ENCODE measurements at places on chromosomes 4 and X. TPM values are rescaled to one million over a fixed set of nuclear protein-coding genes. Genes with fewer than 3 reads are reported as not detected.

IL13RA1 gene
- 75.5 TPM for polyA plus RNA-seq

STK32B gene
- 3.2 TPM for polyA plus RNA-seq

C4orf50 gene
- polyA plus RNA-seq: 0.01 TPM

RBMX2 gene
- polyA plus RNA-seq: 36.0 TPM

NHSL2 gene
- polyA plus RNA-seq: 9.2 TPM

CFI gene
- 87.0 TPM for polyA plus RNA-seq

DDIT4L gene
- 3.0 TPM for polyA plus RNA-seq

FAM114A1 gene
- 43.0 TPM for polyA plus RNA-seq

GRCh38 chr4:150363721-150364688 lies 217.9 kb upstream of the MAB21L2 start:
- DNase-seq: no peak

DNA sequence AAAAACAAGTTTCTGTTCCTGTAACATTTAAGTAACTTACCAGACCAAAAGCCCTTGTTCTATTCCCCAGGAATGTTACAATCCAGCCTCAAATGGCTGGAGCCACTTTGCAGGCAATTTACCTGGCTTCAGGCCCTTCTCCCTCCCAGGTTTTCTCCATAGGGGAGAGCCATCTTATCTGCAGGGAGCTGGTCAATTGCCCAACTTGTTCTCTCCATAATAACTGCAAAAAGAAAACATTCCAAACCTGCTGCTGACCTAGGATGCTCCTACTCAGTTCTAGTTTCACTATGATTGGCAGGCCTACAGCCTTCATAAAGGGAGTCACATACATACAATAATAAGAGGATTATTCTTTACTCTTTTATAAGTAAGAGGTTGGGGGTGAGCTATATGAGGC lies 670.7 kb downstream of the PCDH7 start:
- DNase-seq: no peak

DNA sequence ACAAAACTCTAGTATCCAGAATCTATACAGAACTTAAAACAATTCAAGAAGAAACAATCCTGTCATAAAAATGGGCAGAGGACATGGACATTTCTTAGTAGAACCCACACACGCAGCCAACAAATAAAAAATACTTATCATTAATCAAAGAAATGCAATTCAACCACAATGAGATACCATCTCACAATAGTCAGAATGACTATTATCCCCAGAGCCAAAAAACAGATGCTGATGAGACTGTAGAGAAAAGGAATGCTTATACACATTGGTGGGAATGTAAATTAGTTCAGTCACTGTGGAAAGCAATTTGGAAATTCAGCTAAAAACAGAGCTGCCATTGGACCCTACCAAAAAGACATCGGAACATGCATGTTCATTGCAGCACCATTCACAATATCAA lies 37.9 kb downstream of the RAB40AL start:
- no peak for DNase-seq

DNA sequence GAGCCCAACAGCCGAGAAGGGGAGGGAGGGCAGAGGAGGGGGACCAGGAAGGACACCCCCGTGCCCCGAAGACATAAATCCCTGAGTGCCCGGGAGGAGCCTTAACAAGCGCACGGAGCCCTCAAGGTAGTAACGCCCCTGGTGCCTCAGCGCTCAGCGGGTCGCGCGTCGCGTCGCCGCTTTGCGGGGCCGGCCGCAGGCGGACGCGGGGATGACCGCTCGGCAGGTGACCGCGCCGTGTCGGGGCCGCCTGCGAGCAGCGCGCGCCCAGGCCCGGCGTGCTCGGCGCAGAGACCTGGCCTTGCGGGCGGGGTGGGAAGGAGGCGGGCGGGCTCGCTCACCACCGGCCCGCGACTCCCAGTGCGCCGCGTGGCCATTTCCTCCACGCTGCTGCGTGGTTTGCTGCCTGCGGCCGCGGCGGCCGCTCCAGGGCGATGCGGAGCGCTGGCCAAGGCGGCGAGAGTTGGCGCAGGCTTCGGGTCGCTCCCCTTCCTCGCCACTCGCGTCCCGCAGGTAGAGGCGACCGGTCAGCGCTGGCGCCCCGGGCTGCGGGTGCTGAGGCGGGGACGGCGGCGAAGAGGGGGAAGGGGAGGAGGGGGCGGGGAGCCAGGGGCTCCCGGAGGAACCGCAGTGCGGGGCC lies 632 bp downstream of the CCSER1 start:
- no peak for DNase-seq

- DNase-seq: no peak
These were observed 376.7 kb downstream of the GPM6A start for GRCh38 chr4:175435381-175435783.

GRCh38 chr4:62450740-62451139 lies 1250.6 kb downstream of the ADGRL3 start:
- DNase-seq: no peak

DNA sequence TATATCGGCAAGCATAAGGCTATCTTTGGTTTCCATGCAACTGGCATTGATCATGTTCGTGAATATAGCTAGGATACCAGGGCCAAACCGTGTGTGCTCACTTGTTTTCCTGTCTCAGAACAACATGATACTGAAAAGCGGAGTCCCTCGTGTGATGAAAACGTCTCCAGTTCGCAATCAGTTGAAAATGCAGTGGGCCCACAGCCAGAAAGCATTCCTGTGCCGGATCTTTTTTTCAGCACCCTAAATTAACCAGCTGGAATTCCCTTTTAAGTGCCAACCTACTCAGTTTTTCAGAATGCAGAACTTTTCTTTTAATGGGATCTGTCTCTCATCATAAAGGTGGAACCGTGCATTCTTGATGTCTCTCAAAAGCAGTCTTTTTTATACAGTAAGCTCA lies 130.8 kb upstream of the FRG1 start:
- DNase-seq: no peak

DNA sequence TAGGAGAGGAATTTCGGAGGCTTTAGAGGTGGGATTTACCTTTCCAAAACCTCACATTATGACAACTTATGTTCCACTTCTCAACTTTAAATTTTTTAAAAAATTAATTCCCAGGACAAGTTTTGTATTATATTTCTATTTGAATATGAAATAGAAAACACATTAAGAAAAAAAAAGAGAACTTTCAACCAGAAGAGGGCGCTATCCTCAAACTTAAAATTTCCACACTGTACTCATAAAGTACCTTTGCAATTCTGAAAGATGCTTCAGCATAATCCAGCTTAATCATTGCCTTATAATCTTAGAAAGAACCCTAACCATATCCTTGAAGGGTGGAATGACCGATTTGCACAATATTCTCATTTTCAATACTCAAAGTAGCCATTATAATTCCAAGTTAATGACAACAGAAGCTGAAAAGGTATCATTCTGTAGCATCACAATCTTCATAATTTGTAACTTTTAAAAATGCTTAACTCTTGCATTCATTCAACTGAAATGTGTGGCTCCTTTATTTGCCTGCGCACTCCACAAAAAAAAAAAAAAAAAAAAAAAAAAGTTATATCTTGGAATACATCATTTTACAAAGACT lies 158.0 kb downstream of the KCNIP4 start:
- no peak for DNase-seq

DNA sequence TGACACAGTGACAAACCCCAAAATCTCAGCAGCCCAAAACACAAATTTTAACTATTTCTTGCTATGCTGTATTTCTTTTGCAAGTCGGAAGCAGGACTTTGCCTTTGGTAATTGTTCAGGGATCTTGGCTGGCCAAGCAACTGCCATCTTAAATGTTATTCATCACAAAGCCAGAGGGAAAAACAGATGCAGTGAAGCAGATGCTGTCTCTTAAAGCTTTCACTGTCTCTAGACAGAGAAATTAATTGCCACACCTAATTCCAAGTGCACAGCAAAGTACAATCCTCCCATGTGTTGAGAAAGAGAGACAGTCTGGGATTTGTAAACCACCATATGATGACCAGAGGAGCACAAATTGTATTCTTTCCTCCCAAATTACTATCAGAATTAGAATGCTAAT lies 30.0 kb upstream of the GALNT7 start:
- DNase-seq: no peak

- no peak for DNase-seq
These were observed 851.6 kb downstream of the CENPC start for GRCh38 chr4:66693694-66694093.

- DNase-seq: no peak
These were observed 53.0 kb upstream of the RASSF6 start for GRCh38 chr4:73673286-73673685.

GRCh38 chr4:146646593-146647325 lies 8.1 kb downstream of the POU4F2 start:
- no peak for DNase-seq

DNA sequence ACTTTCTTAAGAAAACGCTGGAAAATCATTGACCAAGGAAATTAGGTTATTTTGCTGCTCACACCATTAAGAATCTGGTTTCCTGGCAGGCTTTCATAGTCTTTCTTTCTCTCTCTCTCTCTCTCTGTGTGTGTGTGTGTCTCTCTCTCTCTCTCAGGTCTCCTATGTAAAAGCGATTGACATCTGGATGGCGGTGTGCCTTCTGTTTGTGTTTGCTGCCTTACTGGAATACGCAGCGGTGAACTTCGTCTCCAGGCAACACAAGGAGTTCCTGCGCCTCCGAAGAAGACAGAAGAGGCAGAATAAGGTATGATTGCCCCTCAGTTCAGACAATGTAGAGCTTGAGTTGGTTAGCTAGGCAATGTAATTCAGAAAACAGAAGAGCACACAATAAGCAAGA lies 161.2 kb downstream of the GLRA2 start:
- no peak for DNase-seq

DNA sequence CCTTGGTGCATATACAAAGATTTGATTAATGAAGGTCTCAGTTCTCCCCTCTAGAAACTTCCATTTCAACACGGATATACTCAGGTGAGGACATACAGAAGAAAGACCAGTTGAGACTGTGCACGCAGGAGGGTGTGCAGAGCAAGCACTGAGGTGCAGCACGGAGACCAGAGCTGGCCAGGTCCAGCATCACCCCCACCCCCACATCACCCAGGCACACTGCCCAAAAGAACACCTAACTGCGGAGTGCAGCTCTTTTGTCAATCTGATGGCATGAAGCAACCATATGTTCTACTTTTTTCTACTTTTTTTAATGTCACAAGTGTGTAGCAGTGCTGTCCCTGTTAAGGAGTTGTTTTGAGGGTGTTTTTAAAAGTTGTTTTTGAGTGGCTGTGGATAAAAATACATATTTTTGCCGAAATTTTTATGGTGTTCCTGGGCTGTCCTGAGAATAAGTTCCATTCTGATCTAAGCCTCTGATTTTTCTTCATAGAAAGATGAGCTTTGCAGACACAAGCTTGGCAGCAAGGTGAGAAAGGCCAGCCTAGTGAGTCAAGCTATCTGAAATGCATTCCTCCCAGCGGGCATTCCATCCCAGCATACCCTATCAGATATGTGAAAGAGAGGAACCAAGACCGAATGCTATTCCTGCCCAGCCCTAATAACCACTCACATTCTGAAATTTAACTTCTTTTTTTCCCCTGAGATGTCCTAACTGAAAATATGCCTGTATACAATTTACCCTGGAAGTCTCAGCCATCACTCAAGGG lies 173.7 kb downstream of the PTTG2 start:
- DNase-seq: no peak

- DNase-seq: no peak
These were observed 189.9 kb downstream of the INPP4B start for GRCh38 chr4:142656178-142656577.

DNA sequence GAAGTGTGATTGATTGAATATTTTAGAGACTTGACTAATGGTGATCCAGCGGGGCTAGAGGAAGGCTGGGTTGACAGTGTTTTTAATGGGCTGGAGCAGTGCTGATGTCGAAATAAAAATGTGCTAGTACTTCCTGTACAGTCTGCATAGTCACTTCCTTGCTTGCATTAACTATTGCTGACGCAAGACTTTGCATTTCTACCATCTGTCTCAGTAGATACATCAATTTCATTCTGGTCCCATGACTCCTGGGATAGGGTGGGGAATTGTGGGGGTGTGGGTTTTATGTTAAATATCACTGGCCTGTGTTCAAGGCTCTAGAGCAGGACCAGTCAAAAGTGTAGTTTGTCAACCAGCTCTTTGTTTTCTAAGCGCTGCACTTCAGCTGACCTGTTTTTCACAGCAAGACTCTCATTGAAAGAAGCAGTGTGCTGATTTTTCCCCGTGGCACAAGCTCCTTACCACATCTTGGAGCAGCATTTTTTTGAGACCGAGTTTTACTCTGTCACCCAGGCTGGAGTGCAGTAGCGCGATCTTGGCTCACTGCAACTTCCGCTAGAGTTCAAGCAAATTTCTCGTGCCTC lies 35.2 kb upstream of the PHEX start:
- DNase-seq: no peak

DNA sequence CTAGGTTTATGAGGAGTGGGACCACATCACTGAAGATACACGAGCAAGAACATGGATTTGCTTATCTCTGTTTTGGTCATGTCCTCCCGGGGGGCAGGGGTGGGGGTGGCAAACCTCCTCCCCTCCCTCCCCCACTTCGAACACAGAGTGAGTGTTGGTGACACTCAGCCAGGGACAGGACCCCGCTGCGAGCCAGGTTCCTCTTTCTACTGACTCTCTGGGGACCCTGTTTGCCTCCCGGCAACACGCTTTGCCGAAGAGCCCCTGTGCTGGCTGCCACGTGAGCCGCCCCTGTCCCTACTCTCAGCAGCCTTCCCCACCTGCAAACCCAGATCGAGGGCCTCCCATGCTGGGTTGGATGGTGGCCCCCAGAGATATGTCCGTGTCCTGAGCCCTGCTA lies 34.7 kb downstream of the P2RY8 start:
- no peak for DNase-seq

GRCh38 chrX:1419545-1420355 lies 27.8 kb upstream of the SLC25A6 start:
- DNase-seq: no peak

- DNase-seq: no peak
These were observed 172.5 kb downstream of the SH2D1A start for GRCh38 chrX:124518885-124519284.

DNA sequence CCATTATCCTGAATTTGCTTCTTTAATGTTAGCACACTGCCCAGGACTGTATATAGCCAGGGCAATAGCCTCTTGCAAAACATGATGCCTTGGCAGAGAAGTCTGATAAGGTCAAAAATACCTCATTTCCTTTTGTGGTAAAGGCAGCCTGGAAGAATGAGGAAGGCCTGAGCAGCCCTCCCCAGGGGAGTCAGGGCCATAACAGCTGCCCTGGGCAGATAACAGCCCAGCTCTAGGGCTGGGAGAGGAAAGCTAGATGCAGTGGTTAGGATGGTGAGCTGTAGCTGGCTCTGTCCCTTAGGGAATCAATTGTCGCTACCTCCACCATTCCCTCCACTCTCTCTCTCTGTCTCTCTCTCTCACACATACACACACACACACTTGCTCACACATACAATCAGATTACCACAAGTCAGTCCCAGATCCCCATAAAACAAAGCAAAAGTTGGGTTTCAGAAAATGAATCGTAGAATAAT lies 29.2 kb downstream of the EFHC2 start:
- DNase-seq: no peak

DNA sequence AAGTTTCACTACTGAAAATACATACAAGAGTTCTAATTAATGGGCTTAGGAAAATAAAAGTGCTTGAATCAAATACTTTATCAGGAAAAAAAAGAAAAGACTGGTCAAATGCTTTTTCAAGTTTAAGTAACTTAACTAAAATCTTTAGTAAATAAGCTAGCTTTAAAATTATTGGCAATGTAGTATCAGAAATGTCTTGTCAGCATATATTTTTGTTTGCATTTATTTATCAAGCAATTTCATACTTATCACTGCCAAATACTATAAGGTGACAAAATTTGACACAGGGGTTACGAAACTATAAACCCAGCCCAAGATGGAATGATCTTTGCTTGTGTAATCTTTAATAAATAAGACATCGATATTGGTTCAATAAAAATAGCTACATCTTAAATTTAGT lies 31.8 kb upstream of the MAGEA4 start:
- DNase-seq: no peak

GRCh38 chr4:68906780-68907137 lies 44.8 kb downstream of the UGT2A3 start:
- DNase-seq: no peak

GRCh38 chr4:102572452-102572851 lies 71.3 kb downstream of the NFKB1 start:
- DNase-seq: no peak

Data from left renal pelvis (tissue), 4 donors.